ENCODE measurements at places on chromosomes 6 and 20. TPM values are rescaled to one million over a fixed set of nuclear protein-coding genes. Genes with fewer than 3 reads are reported as not detected.

EMILIN3 gene
- total RNA-seq = 3.5 TPM

BPIFA1 gene
- not detected for total RNA-seq

- no peak for DNase-seq
Observed at GRCh38 chr6:39300739-39301138, 13.5 kb downstream of the KCNK17 start.

DNA sequence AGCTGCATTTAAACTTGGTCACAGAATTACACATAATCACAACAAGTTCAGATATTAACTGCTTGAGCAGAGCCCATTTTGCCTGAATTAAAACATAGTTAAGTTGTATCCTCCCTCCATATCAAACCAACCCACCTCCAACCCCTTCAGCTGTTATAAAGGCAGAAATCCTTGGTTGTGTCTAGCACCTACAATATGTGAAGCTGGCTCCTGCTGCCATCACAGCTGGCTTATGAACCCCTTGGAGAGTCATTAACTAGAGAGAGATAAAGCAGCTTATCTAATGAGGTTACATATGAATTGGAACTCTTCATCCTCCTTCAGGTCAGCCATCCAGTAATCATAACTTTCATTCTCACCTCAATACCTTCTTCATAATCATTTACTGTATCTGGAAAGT lies 101.8 kb downstream of the EPHA7 start:
- no peak for DNase-seq

- no peak for DNase-seq
Observed at GRCh38 chr6:144265061-144265357, 20.1 kb upstream of the UTRN start.

DNA sequence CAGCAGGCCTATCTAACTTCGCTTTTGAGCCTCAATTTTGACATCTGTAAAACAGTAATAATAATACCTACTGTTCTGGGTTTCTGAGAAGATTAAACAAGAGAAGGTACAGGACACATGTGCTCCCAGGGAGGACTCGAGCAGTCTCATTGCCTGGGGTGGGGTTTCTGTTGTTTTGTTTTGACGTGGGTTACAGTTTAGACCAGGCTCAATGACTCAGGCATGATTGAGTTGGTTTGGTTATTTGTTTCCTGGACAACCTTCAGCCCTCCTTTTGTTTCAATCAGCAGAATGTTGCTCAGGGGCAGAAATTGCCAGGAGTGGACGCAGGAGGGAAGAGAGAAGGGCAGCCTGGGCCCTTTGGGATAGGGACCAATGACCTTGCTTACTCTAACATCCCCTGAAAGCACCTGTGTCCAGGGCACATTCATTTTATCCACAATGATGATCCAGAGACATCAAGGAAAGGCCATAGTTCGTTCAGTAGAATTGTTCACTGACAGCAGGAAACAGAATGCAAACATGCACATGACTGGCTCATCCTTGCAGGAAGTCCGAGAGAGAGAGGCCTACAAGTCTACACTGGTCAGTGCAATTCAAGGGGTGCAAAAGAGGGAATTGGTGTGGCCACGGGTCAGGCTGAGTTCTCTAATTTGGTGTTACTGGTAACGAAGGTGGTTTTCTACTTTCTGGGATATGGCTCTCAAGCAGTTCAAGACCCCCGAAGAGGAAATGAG lies 74.5 kb upstream of the MRPS10 start:
- DNase-seq = no peak

- DNase-seq = peak; percentile 79
Observed at GRCh38 chr20:38878866-38879265, 47.4 kb upstream of the FAM83D start.

DNA sequence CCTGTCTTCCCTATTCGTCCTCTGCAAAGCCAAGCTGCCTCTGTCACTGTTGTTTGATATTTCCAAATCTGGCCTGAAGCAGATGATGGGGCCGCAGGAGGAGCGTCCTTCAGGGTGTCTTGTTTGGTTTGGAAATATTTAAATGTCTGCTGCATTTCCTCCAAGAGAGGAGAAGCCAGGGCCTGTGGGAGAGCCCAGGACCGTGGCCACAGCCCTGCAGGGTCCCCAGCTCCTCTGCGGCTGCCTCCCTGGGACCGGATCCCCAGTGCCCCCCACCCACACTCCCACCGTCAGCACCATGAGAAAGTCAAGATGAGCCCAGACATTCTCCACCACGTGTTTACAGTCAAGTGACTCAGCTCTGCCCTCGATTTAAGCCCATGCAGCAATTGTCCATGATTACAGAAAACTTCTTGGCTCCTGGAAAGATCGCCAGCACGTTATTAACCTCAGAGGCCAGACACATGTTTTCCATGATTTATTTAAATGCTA lies 18.2 kb downstream of the FOXF2 start:
- no peak for DNase-seq

- DNase-seq = no peak
Observed at GRCh38 chr6:13287104-13287503, 41.2 kb downstream of the TBC1D7 start.

GRCh38 chr6:2738373-2738979 lies 12.2 kb downstream of the MYLK4 start:
- DNase-seq = peak; percentile 78

GRCh38 chr6:69072796-69073195 lies 437.7 kb downstream of the ADGRB3 start:
- DNase-seq = no peak

- no peak for DNase-seq
Observed at GRCh38 chr6:111861431-111861885, 11.8 kb downstream of the FYN start.

DNA sequence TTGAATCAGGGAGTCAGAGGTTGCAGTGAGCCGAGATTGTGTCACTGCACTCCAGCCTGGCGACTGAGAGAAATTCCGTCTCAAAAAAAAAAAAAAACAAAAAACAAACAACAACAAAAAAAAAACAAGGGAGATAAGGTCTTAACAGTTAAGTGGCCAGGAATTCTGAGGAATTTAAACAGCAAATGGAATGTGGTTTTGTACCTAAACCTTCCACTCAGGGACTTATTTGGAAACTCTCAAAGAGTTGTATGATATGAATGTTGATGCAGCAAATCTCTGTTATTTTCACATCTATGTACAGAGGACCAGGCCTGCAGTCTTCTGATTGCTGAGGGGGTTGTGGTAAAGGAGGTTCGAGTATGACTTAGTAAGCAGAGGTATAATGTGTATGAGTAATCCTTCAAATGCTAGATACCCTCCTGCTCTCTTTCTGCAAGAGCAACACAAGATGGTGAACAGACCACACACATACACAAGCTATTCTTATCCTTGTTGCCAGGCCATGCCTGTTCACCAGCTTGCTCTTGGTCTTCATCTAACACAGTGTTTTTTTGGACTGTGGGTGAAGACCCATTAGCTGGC lies 174.9 kb upstream of the SCGN start:
- DNase-seq = no peak

GRCh38 chr6:40620574-40621240 lies 33.5 kb upstream of the LRFN2 start:
- DNase-seq = no peak

DNA sequence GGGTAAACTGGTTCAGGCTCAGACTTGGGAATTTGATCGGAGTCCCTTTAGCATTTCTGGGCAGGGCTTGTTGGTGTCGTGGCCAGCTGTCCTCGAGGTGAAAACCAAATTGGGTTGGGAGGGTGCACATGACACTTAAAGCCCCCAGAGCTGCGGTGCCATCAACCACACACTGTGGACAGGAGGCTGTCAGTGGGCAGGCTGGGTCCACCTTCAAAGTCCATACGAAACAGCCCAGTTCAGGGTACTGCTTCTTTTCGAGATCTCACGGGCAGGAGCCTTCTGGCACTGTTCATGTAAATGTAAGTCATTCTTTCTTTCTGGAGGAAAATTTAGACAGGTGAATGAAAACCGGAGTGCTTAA lies 7.0 kb downstream of the SYNJ2 start:
- DNase-seq = no peak

GRCh38 chr6:11615214-11615602 lies 77.7 kb downstream of the TMEM170B start:
- DNase-seq = no peak

DNA sequence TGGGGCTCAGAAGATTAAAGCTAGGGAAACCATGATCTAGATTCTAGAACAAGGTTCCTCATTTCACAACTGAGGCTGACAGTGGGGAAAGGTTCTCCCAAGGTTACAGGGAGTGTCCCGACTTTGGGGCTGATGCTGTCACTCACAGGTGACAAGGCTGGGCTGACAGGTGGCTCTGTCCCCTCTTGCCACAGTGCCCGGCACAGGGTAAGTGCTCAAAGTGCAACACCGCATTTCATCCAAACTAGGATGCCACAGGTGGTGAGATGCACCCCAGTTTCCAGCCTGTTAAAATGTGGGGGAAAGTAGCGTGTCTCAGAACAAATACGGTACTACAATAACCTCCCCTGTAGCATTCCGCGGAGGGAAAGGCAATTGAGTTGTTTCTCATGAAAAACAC lies 7.8 kb downstream of the ZBP1 start:
- DNase-seq = no peak

DNA sequence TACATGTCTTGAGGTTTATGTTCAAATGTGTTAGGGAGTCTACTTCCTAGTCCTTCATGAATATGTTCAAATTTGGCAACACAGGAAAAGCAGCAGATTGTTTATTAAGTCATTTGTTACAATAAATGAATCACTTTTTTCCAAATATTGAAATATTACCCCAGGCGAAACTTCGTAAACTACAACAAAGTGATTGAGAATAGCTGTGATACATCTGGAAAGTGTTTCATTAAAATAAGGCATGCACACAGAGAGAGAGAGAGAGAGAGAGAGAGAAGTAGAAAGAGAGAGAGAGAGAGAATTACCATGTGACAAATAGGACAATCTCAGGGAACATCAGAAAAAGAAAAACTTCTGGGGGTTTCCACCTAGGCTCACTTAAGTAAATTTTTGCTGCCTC lies 363.1 kb upstream of the PTCHD4 start:
- no peak for DNase-seq

- no peak for DNase-seq
Observed at GRCh38 chr6:153126218-153126617, 4.9 kb downstream of the RGS17 start.

GRCh38 chr6:12136905-12137304 lies 124.8 kb downstream of the HIVEP1 start:
- no peak for DNase-seq

DNA sequence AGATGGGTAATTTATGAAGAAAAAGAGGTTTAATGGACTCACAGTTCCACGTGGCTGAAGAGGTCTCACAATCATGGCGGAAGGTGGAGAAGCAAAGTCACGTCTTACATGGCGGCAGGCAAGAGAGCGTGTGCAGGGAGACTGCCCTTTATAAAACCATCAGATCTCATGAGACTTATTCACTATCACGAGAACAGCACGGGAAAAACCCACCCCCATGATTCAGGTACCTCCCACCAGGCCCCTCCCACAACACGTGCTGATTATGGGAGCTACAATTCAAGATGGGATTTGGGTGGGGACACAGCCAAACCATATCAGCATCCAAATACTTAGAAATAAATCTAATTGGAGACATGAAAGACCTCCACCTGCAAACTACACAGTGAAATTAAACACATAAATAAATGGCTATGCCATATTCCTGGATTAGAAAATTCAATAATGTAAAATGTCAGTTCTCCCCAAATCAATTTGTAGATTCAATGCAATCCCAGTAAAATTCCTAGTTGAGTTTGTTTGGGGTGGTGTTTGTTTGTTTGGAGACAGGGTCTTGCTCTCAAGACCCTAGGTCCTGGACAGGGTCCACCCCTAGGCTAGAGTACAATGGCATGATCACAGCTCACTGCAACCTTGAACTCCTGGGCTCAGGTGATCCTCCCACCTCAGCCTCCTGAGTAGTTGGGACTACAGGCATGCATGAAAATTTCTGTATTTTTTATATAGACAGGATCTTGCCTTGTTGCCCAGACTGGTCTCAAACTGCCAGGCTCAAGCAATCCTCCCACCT lies 101.6 kb downstream of the TAF4 start:
- DNase-seq = no peak

DNA sequence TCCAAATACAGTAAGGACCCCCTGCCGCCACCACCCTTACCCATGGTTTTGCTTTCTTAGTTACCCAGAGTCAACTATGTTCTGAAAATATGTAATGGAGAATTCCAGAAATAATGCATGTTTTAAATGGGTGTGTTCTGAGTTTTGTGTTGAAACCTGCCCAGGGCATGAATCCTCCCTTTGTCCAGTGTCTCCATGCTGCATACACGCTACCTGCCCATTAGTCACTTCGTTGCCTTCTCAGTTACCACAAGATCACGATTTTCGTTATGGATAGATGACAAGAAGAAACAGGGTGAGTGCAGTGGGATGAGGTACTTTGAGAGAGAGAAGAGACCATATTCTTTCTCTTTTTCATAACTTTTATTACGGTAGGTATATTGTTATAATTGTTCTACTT lies 10.6 kb downstream of the FARS2 start:
- no peak for DNase-seq

All from neural progenitor cell (in vitro differentiated cells).